Panc1 (cell line): ENCODE measurements at places on chromosomes 16 and 17.

DNA sequence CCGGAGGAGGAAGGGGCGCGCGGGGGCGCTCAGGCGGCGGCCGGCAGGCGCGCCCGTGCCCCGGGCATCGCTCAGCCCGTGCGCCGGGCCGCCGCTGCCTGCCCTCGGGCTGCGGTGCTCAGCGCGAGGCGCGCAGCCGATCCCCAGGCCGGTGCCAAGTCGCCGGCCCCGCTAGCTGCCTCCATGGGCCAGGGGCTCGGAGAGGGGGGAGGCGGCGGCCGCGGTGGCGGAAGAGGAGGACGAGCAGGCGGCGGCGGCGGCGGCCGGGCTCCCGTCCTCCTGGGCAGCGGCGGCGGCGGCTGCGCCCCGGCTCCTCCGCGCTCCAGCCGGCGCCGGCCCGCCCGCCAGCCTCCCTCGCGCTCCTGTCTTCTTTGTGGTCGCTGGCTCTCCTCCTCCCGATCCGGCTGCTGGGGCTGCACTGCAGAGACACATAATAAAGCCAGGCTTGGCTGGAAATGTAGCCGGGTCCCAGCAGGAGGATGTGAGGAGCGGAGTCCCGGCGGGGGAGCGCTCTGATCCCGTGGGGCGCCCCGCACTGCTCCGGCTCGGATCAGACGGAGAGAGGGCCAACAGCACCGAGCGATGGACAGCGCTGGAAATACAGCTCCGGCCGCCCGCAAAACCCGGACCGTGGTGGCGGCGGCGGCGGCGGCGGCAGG is 889 bp upstream of the ZNF423 start:
- no peak for DNase-seq

DNA sequence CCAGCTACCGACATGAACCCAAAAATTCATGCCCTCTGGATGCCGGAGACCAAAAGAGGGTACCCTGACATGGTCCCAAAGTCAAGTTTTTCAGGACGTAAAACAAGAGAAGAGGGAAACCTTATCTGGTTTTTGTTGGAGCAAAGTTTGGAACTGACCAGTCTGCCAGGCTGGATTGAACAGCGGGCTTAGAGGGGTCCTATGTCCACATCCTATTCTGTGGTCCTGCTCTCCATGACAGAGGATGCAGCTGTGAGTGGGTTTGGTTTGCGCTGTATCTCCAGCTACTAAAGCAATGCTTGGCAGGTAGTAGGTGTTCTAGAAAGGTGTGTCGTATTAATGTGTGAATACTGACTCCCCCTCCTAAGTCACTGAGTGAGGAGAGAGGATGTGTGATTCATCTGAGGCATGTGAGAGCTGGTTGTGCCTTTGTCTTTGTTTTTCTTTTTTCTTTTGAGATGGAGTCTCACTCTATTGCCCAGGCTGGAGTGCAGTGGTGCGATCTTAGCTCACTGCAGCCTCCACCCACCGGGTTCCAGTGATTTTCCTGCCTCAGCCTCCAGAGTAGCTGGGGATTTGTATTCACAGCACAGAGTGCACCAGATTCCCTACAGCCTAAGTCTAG is 31.0 kb downstream of the PMM2 start:
- DNase-seq, result no peak

GRCh38 chr16:21084631-21085225 is 65.9 kb downstream of the DNAH3 start:
- no peak for DNase-seq

GRCh38 chr17:69228018-69228417 is 606 bp downstream of the ABCA10 start:
- DNase-seq, result no peak

DNA sequence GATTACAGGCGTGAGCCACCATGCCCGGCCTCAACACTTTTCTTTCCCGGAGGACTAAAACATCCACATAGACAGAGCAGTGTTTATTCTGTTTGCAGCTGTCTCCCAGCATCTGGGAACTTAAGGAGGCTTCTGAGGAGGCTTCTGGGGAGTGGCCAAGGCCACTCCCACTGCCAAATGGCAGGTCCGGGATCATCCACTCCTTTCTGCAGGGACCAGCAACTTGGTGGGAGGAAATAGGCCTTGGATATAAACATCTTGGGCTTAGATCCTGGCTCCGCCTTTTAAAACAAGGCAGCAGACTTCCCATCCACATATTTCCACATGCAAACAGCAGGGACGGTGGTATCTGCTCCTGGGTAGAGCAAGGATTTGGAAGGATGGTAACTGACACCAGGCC is 14.1 kb upstream of the SPATA32 start:
- no peak for DNase-seq

DNA sequence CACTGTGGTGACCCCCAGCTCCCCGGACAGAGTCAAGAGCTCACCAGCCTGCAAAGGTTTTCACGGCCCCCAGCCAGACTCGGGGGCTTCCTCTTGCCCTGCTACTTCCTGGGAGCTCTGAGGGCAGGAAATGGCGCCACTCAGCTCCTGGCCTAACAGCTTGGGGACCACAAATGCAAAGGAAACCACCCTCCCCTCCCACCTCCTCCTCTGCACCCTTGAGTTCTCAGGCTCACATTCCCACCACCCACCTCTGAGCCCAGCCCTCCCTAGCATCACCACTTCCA is 375 bp upstream of the SPN start:
- DNase-seq, result no peak

DNA sequence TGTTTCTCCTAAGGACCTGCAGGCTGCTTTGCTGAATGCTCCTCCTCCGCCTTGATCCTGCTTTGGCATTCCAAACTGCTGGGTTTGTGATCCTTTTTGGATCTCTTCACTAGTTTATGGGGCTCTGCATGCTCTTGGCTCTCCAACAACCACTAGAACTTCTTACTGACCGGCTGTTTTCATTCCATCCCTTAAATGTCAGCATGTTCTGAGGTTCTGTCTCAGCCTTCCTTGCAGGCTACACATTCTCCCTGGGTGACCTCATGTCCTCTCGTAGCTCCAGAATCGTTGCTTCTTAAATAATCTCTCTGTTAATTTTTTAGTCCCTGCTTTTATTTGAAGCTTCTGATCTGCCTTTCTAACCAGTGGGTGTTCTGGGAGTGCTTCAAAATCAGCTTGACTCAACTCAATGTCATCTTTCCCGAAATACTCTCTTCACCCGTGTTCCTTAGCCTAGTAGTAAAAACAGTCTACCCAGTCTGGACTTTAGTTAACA is 119.0 kb upstream of the HS3ST2 start:
- DNase-seq, result no peak

- DNase-seq, result no peak
These were observed 1.1 kb downstream of the C1QBP start for GRCh38 chr17:5437721-5438317.

DNA sequence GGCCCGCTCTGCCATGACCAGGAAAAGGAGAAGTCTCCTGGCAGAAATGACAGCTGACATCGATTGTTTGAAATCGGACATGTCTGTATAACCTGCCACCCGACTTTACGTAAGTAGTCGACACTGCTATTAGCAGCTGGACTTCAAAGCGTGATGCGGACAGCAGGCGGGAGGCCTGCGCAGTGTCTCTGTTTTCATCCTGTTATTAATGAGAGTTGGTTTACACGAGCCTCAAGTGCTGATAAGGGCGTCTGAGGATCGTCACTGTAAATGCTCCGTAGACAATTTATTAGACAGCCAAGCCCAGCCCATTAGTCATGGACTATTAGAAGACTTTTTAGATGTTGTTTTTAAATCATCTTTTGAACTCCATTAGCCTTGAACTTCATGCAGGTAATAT is 328.3 kb downstream of the FOXL1 start:
- DNase-seq, result no peak

DNA sequence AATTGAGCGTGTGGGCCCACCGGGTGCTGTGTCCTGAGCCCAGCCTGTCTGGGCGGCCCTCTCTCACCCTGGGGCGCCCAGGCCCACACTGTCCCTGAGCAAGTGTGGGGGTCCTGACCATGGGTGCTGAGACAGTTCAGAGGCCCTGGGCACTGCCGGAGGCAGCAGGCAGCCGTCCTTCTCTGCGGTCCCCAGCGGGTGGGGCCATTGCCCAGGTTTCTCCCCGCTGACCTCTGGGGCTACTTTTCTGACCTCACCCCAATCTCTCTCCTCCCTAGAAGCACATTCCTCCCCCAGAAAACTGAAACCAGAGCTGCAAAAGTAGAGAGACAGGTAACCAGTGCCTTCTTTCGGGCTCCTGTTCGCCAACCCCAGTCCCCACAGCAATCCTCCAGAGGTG is 36.0 kb upstream of the PVALEF start:
- no peak for DNase-seq

DNA sequence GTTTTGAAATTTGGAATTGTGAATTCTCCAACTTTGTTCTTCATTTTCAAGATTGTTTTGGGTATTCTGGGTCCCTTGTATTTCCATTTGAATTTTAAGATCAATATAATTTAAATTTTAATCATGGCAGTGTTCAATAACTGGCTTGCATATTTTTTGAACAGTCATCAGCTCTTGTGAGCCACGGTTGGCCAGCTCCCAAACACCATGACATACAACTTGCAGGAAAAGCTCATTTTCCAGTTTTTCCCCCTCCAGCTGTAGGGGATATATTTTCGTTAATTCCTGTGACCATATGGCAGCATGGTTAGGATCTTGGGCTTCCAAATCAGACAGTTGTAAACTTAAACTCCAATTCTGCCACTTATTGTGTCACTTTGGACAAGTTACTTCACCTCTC is 690.1 kb downstream of the WWOX start:
- DNase-seq, result no peak

GRCh38 chr17:3750926-3751325 is 27.2 kb downstream of the HASPIN start:
- DNase-seq, result no peak

GRCh38 chr17:18954321-18954720 is 2.4 kb downstream of the SLC5A10 start:
- DNase-seq, result no peak

DNA sequence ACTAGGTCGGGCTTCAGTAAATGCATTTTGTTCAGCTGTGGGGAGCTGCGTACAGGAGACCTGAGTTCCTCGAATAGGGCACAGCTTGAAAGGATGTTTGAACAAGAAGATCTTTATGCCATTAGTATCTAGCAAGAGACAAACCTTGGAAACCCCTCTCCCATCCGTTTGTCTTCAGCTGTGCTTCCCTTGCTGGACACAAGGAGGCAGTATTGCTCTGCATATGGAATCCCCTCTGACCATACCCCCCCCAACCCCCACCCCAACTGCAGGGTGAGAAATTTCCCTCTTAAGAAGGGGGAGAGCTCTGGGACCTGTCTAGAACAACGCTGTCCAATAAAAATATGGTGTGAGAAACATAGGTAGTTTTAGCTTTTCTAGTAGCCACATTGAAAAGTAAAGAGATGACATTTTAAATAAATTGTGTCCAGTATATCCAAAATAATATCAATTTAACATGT is 1.6 kb downstream of the MRM1 start:
- peak; percentile 56 for DNase-seq

GRCh38 chr17:3690094-3690715 is 5.8 kb downstream of the P2RX5 start:
- DNase-seq, result no peak

DNA sequence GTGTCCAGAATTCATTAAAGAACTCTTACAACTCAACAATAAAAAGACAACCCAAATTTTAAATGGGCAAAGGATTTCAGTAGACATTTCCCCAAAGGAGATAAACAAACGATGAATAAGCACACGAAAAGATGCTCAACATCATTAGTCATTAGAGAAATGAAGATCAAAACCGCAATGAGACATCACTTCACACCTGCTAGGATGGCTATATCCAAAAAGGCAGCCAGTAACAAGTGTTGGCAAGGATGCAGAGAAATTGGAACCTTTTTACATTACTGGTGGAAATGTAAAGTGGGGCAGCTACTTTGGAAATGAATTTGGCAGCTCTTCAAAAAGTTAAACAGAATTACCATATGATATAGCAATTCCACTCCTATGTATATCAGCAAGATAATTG is 42.0 kb downstream of the PITPNM3 start:
- DNase-seq, result no peak

- no peak for DNase-seq
These were observed 31.4 kb downstream of the COX11 start for GRCh38 chr17:54937018-54937417.

GRCh38 chr17:79261355-79262072 is 186.9 kb downstream of the ENGASE start:
- no peak for DNase-seq

DNA sequence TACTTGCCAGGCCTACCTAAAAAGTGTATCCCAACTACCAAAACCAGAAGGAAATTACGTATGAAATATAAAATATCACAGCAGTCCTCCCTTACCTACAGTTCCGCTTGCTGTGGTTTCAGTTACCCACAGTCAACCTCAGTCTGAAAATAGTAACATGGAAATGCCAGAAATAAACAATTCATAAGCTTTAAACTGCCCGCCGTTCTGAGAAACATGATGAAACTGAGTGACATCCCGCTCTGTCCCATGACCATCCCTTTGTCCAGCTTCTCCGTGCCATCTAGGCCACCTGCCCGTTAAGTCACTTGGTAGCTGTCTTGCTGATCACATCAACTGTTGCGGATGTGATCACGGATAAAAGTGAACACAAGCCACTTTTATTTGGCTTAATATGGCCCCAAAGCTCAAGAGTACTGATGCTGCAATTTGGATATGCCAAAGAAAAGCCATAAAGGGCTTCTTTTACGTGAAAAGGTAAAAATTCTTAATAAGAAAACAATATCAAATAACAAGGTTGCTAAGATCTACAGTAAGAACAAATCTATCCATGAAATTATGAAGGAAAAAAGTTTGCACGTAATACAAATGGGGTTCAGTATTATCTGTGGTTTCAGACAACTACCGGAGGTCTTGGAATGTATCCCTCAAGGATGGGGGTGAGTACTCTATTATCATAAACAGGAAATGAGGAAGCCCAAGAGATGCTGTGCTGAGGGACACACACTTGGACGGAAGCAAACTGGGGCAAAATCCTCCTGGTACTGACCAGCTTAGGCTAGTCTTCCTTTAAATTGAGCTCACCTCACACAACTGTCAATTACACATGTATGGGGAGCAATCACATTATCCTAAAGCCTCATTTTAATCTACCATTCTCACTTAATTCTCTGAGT is 8.2 kb downstream of the USP22 start:
- DNase-seq, result no peak

DNA sequence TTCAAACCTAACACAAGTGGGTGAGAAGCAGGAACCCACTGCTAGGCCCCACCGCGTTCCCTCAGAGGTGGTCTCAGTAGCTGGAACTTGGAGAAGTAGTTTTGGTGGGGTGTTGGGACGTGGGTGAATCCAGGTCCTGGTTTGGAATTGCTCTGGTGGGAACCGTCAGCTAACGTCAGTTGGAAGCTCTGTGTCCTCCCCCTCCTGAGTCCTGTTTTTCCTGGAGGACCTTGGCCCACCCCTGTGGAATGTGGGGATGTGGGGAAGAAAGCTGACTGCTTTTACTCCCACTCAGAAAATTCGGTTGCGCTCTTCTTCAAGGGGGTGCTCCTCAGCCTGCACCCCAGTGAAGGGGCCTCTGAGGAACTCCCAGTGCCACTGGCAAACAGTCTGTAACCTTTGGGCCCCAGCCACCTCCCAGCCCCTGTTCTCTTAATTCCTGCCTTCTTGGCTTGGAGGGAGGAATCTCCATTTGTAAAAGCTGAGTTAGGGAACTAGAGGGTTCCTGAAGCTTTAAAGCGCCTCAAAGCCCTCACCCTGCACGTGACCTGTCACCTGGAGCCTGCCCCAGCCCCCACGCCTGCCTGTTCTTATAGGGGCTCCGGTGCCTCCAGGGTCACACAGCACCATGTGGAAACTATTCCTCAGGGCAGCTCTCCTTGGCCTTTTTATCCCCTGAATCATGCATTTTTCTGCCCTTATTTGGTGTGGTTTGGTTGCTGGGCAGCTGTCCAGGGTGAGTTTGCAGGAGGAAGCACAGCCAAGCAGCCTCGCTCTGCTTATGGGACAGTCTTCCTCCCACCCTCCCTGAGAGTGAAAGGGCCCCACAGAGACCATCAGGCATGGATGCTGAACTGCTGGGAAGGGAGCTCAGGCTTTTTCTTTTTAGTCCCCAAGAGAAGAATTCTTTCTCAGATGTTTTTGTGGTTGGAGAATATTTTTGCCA is 16.2 kb upstream of the NAGLU start:
- peak; percentile 78 for DNase-seq
